ENCODE measurements at places on chromosomes 6 and 20.

DNA sequence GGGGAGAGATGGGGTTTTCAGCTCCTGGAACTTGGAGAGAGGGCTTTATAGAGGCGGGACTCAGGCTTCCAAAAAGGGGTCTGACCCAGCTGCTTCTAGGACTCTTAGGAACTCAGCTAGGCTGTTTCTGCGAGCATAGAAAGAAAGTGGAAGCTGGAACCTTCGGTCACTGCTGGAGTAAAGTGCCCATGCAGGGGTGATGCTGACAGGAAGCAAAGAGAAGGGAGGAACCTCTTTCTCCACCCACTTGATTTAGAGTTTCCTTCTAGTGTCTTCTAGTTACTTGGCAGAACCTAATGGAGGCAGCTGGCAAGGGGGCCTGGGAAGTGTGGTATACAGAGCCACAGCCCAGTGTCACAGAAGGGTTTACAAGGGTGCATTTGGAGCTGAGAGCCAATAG lies 283.6 kb downstream of the QKI start:
- DNase-seq, result no peak

- DNase-seq, result no peak
Measured at GRCh38 chr6:15082708-15083107, 163.2 kb upstream of the JARID2 start.

- DNase-seq, result no peak
Measured at GRCh38 chr20:46799781-46800408, 90.4 kb downstream of the SLC2A10 start.

DNA sequence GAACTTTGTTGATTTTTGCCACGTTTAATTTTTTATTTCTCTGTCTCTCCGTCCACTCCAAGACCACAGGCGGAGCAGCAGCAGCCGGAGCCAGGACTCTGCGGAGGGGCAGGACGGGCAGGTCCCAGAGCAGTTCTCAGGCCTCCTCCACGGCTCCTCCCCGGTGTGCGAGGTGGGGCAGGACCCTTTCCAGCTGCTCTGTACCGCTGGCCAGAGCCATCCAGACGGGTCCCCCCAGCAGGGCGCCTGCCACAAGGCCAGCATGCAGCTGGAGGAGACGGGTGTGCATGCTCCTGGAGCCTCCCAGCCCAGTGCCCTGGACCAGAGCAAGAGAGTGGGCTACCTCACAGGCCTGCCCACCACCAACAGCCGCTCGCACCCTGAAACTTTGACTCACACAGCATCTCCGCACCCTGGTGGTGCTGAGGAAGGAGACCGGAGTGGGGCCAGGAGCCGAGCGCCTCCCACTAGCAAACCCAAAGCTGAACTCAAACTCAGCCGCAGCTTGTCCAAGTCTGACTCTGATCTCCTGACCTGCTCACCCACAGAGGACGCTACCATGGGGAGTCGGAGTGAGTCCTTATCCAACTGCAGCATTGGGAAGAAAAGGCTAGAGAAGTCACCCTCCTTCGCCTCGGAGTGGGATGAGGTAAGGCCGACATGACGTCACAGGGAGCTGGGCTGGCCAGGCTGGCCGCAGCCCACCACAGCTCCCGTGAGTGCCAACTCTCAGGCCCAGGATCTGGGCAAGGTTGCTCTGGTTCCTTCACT lies 123.5 kb downstream of the TCP11 start:
- DNase-seq, result no peak

- no peak for DNase-seq
Measured at GRCh38 chr6:155004576-155005372, 9.7 kb downstream of the TIAM2 start.

GRCh38 chr6:108737594-108738546 lies 110.4 kb upstream of the ARMC2 start:
- peak; percentile 98 for DNase-seq

- no peak for DNase-seq
Measured at GRCh38 chr6:143959927-143960326, 48.1 kb downstream of the PLAGL1 start.

GRCh38 chr20:51404297-51405060 lies 138.0 kb downstream of the NFATC2 start:
- DNase-seq, result no peak

GRCh38 chr6:84836366-84836765 lies 72.0 kb upstream of the TBX18 start:
- DNase-seq, result no peak

DNA sequence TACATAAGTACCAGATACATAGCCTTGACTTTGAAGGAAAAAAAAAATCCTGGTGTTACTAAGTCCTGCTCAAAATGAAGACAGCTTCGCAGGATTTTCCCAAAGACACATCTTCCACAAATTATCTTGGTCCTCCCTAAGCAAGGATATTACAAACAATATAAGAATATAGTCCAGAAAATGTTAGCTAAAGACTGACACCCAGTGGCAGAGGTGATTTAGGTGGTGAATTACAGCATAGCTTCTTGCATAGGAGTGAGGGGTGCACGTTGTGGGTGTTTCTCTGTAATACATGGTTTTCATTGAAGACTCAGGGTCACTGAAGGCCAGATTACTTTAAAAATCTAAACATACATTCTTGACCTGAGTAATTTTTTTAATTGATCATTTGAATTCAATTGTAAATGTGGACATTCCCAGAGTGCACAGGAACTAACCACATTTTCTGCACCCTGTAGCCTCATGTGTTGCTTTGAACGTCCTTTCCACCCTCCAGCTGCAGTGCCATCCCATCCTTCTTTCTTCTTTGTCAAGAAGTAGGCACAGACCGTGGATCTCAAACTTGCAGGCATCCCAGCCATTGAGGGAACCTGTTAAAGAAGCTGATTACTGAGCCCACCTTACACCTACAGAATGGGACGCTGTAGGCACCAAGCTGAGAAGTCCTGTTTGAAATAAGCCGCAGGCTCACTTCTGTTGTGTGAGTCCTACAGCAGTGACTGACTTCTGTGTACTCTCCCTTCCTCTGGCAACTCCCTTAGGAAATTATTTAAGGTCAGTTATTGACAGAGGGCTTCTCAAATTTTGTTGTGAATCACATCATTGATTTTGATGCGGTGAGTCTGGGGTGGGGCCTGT lies 102.6 kb downstream of the PERP start:
- DNase-seq, result no peak

GRCh38 chr20:44032583-44033331 lies 118.1 kb downstream of the TOX2 start:
- no peak for DNase-seq

DNA sequence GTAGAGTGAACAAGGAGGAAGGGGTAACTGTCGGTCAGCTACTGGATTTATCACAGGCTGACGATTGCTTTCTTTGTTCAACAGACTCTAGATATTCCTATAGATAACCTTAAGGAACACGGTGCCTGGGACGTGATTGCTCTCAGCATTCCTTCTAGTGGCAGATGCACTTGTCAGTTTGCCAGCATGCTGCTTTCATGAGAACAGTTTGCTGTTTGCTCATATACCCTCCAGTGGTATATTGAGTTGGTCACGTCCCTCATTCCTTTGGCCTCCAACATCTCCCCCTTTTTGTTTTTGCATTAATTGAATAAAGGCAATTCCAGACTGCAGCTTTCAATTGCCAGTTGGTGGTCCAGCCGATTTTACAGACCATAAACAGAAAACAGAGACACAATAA lies 76.8 kb upstream of the BTN3A2 start:
- no peak for DNase-seq
